Amniotic stem cell (primary cell): ENCODE measurements at places on chromosomes 2 and 18.
A peak's percentile ranks its signal among the peaks of the same experiment; 100 is the strongest.

GRCh38 chr2:230893338-230893737, 28.6 kb downstream of the ITM2C start:
- DNase-seq: no peak

DNA sequence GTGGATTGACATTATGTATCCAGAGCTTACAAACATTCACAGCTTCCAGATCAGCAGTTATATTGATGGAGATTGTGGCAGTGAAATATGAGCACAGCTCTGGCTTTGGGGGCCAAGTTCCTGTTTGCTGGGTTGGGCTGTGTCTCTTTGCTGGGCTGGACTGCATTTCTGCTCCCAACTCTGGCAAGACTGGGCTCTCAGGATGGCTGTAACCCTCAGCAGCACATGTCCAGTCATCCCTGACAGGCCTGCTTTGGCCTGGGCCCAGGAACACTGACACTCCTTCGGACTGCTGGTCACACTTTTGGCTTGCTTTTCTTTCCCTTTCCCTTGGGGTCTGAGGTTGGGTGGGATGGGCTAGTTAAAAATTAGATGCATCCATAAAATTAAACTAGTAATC, 17.9 kb upstream of the VPS4B start:
- DNase-seq: no peak

DNA sequence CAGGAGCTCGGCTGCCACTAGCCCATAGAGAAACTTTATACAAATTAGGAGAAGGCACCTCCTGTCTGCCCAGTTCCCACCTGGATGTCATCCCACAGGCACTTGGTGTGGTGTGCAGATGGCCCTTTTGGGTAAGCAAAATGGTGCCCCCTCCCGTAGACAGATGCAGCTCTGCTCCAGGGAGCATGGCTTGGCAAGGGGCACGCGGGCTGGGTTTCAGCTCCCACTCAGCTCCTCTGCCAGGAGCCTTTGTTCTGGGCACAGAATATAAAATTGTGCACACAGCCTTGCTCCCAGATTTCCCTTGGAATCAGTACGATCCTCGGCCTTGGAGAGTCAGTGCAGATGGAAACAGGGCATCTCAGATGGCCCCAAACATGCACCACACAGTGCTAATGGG, 20.3 kb upstream of the KCNF1 start:
- DNase-seq: no peak

GRCh38 chr2:64704161-64704560, 50.4 kb upstream of the SERTAD2 start:
- DNase-seq: no peak

- no peak for DNase-seq
Measured at GRCh38 chr2:205721057-205721449, 38.8 kb downstream of the NRP2 start.

DNA sequence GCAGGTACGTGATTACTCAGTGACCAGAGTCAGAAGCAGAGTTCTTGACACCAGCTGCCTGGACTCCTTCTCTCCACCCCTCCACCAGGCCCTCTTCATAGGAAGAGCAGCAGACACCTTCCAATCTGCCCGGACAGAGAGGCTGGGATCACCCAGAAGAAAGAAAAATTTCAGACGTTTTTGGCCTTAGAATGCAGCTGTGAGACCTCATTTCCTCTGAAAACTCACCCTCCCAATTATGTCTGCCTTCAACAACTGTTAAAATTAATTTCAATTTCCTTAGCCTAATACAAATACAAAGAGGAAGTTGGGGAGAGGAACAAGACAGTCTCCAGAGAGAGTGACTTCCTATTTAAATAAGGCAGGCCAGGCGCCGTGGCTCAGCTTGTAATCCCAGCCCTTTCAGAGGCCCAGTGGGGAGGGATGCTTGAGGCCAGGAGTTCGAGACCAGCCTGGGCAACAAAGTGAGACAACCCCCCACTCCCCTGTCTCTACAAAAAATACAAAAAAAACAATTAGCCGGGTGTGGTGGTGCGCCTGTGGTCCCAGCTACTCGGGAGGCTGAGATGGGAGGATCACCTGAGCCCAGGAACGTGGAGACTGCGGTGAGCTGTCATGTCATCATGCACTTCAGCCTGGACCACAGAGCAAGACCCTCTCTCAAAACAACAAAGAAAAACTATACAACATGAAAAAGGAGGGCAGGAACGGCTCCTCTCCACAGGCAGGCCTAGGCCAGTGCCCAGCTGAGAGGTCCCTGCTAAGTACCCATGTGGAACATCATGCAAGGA, 1.6 kb downstream of the SLC66A2 start:
- no peak for DNase-seq

DNA sequence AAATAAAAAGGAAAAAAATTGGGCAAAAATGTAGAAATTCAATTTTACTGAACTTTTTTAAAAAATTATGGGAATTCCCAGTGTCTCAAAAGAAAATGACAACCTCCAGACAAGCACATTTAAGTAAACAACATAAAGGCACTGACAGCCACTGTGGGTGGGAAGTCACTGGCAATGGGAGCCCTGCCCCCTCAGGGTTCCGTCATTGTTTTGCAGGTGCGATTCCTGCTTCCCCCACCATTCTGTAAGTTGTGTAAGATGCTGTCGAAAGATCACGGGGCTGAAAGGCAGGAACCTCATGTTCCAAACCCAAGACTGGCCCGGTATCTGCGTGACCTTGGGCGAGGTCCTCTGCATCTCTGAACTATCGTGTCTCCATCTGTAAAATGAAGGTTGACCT, 15.8 kb upstream of the ASPRV1 start:
- DNase-seq: no peak

GRCh38 chr2:180717588-180717987, 262.8 kb upstream of the UBE2E3 start:
- no peak for DNase-seq

GRCh38 chr2:236157366-236157765, 10.8 kb downstream of the GBX2 start:
- no peak for DNase-seq

DNA sequence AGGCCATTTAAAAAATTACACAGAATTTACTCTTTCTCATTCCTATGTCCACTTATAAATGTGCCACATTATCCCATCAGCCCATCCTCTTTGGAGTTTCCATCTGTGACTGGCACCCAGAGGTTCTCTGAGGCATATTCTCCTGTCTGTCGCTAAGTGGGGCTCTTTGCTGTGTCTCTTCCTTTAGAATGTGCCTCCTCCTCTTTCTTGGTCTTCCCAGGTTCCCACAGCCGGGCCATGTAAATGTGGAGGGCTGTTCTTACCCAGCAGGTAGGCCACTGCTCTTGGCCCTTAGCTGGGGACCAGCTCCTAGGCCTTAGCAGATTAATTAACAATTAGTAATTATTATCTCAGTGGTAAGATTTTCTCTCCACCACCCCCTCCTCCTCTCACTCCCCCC, 167.0 kb downstream of the INSIG2 start:
- no peak for DNase-seq

DNA sequence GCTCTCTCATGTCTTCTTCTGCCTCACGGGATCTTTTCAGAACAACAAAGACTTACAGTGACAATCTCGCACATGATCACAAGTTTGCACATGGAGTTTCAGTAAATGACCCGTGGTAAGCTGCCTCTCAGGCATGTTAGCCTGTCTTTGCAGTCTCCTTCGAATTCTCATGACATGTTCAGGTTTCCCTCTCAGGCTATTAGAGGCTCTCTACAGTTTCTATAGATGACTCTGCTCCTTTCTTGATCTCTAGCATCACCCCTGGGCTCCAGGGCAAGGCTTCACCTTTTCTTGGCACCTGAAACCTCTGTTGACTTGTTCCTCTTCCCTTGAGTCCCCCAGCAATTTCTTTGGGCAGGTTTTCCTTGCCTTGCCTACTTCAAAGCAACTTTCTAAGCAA, 23.0 kb downstream of the MPP4 start:
- DNase-seq: no peak

- no peak for DNase-seq
Measured at GRCh38 chr2:102803041-102803896, 41.4 kb downstream of the TMEM182 start.

DNA sequence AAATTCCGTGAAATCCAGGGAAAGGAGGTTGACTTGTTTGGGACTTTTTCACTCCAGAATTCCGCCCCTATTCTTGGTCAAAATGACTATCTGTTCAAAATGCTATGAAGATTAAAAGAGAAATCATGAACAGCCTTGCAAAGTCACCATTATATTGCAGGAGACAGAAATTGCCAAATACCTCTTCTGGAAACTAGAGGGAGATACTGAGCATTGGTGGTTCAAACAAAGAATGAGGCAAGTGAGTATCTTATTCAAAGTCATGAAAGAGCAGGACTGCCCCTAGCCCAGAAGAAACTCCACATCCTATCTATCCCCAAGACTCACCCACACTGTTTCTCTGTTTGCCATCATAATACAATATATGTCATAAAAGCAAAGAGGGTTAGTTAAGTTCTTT, 862.3 kb upstream of the POU3F3 start:
- no peak for DNase-seq

- no peak for DNase-seq
Measured at GRCh38 chr2:101850450-101850849, 141.3 kb upstream of the IL1R2 start.

GRCh38 chr2:145090841-145091761, 571.2 kb upstream of the ZEB2 start:
- no peak for DNase-seq

GRCh38 chr2:71877636-71878035, 270.0 kb downstream of the CYP26B1 start:
- DNase-seq: no peak

GRCh38 chr2:237323656-237324055, 90.3 kb downstream of the COL6A3 start:
- DNase-seq: no peak

DNA sequence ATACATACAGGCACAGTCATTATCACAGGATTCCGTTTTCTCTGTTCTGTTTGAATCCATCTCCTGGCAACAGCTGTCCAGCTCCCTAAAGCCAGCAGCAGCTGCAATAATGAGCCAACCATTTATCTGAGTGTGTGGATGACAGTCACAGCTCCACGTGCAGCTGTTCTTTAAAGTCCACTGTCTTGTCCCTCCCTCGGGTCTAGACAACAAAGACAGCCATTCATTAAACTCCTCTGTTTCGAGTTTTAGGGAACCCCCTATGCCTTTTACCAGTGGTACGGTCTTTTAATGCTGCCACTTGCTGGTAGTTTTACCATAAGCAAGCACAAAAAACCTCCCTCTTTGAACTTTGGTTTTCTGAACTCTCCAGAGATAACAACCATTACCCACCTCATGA, 16.0 kb upstream of the MSGN1 start:
- DNase-seq: no peak

- peak; percentile 36 for DNase-seq
Measured at GRCh38 chr2:212892193-212892592, 259.2 kb downstream of the IKZF2 start.

DNA sequence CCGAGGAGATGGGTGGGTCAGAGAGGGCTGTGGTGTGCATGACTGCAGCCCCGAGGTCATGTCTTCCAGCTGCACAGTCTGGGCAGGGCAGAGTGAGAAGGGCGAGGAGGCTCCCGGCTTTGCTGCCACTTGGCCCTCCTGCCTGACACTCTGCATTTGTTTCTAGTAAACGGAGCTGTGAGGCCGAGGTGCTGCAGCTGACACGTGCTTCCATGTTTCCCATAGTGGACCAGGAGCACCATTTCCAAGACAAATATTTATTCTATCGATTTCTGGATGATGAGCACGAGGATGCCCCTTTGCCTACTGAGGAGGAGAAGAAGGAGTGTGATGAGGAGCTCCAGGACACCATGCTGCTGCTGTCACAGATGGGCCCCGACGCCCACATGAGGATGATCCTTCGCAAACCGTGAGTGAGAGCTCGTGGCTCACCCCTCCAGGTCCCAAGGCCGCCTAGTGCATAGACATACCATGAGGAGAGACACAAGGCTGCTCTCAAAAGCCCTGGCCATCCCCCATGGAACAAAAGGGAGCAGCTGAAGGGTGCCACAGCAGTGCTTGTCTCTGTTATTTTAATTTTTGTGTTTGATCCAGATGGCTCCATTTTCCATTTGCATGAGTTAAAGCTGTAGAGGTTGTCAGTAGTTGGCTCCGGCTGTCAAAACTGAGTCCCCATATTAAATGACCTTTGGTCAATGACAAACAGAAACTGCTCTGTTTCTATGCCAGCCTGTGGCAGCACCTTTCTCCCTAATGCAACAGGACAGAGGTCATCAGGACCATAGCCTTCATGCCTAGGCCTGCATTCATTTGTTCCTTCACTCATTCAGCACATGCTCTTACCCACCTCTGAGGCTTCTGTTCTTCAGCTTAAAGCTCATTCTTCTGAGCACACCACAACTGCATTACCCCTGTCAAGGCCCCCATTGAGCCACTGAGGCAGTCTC, 108.3 kb upstream of the MAP3K20 start:
- no peak for DNase-seq

DNA sequence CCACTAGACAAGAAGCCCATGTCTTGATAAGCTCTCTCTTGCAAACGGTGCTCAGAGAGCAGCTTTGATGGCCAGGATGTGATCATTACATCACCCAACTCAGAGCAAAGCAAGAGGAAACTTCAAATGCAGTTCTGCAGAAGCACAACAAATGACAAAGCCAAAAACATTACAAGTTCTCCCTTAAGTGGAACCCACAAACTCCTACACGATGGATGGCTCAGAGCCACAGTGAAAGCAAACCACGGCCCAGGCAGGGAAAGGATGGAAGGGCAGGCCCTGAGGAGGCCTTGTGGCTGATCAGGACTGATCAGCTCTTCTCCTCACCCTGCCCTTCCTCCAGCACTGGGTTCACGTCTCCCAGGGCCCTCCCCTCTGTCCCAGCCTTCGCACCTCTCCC, 326.4 kb downstream of the EIPR1 start:
- DNase-seq: no peak
